Ascending aorta (tissue), 2 donors: ENCODE measurements at places on chromosomes 4 and X.

GRCh38 chr4:183008492-183008891 is 90.6 kb upstream of the WWC2 start:
- no peak overlapping the region for H3K4me3 ChIP-seq
- no peak for DNase-seq
- no peaks in the 10 kb centered on the region for H3K36me3 ChIP-seq

DNA sequence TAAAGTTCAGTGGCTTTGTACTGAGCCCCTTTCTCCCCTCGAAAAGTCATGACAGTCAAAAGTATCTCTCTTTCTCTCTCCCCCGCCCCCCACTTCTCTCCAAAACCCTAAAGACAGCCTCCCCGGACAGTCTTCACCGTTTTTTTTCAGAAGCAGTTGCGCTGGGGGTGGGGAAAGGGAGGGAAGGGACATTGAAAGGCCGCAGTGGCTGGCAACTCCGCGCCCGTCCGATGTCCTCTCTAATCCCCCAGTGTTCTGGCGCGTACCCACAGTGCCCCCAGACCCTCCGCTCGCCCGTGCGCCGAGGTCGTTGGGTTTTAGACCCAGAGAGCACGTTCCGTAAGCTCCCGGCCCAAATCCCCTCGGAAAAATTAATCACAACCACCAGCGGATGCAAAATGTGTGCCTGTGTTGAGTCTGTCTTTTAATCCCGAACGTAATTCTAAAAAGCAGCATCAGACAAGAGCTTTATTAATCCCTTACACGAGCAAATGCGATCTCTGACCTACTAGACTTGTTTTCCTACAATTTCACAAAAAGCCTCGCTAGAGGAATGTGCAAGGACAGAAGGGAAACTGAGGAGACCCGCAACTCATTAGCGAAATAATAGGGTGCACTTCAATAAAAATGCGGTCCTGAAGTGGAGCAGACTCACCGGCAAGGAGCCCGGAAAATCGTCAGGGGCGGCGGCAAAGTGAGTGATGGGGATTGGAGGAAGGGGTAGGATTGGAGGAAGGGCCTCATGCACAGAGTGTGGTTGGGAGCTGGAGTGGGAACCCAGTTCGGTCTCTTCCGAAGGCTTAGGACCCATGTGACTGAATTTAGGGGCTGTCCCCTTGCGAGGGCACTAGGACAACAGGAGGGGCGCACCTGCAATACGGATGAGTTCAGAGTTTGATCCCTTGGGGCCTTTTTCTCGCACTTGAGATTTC is 12.2 kb upstream of the PRDM8 start:
- peak overlapping the region; percentile 72 for H3K4me3 ChIP-seq
- H3K27ac ChIP-seq = no peak overlapping the region
- peaks cover 8% of the 10 kb centered on the region for H3K27me3 ChIP-seq
- no peaks in the 10 kb centered on the region for H3K4me1 ChIP-seq
- no peak for DNase-seq

DNA sequence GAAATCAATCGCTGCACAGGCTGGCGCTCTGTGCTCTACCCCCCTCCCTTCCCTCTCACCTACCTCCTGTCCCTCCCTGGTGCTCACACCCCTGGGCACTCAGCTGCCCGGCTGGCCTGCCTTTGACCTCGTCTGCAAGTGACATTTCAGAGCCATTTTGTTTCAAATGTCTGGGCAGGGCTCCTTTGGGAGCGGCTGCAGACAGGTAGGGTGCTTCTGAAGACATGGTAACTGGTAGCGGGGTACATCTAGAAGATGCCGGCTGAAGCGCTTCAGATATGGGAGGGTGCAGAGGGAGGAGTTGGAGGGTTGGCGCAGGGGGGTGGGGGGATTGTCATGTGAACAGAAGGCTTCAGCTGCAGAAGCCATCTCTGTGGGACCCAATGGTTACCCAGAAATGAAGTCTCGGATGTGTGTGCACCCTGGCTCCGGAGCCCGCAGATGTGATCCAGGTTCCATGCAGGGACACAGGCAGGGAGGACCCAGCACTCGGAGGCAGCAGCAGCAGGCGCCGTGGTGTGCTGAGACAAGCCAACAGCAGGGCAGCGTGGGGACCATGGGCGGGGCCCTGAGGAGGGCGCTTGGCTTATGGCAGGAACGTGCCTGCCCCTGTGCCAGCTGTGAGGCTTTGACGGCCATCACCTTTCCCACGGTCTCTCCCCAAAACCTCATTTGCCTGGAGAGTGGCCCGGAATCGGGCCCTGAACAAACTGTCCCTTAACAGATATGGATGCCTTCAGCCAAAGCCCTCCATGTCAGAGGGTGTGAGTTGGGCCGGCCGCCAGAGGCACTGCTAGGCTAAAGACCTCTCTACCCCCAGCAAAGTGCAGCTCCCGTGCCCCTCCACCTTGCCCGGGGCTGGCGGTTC is 7.6 kb upstream of the DUSP9 start:
- DNase-seq = no peak
- no peak overlapping the region for H3K27ac ChIP-seq
- H3K4me3 ChIP-seq = no peak overlapping the region

- H3K27me3 ChIP-seq = no peaks in the 10 kb centered on the region
- no peak overlapping the region for H3K27ac ChIP-seq
- H3K36me3 ChIP-seq = no peaks in the 10 kb centered on the region
- no peak overlapping the region for H3K4me3 ChIP-seq
- H3K4me1 ChIP-seq = no peaks in the 10 kb centered on the region
- DNase-seq = no peak
Measured at GRCh38 chrX:25131055-25131454, 115.3 kb upstream of the ARX start.

DNA sequence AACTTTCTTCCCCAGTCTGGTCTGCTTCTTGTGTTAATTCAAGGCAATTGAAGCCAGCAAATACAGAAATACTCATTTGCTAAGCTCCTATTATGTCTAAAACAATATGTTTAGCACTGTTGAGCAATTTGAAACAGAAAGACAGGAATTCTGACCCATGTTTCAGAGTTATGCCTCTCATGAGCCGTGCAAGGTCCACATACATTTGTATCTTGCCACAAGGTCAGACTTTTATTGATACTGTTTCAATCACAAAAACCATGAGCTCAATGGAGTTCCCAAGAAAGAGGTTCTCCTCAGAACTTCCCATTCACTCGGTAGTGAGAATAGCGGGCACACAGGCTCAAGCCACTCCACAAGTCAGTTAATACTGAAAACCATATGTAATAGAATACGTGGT is 47.6 kb upstream of the SPRY1 start:
- H3K27me3 ChIP-seq = no peaks in the 10 kb centered on the region
- no peaks in the 10 kb centered on the region for H3K36me3 ChIP-seq
- no peak overlapping the region for H3K27ac ChIP-seq
- H3K4me3 ChIP-seq = no peak overlapping the region

DNA sequence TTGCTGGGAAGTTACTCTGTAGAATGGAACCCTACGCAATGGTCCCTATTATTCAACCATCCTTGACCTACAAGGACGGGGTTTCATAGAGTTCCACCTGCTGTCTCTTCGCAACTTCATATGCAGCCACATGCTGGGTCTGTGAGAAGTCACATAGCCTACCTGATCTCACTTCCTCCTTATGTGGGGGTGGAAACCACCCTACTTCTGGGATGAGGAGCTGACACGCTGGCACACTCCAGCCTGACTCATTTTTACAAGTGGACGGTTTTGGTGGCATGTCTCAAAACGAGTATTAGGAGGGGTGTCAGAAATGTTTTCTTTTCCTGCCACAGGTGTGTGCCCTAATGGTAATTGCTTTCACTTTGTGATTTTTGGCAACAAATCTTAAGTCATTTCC is 36.8 kb upstream of the ARSD start:
- H3K4me3 ChIP-seq = no peak overlapping the region
- H3K4me1 ChIP-seq = no peaks in the 10 kb centered on the region
- no peak for DNase-seq
- H3K27ac ChIP-seq = no peak overlapping the region
